ENCODE measurements at places on chromosomes 2 and 18. TPM values are rescaled to one million over a fixed set of nuclear protein-coding genes. Genes with fewer than 3 reads are reported as not detected.

DNA sequence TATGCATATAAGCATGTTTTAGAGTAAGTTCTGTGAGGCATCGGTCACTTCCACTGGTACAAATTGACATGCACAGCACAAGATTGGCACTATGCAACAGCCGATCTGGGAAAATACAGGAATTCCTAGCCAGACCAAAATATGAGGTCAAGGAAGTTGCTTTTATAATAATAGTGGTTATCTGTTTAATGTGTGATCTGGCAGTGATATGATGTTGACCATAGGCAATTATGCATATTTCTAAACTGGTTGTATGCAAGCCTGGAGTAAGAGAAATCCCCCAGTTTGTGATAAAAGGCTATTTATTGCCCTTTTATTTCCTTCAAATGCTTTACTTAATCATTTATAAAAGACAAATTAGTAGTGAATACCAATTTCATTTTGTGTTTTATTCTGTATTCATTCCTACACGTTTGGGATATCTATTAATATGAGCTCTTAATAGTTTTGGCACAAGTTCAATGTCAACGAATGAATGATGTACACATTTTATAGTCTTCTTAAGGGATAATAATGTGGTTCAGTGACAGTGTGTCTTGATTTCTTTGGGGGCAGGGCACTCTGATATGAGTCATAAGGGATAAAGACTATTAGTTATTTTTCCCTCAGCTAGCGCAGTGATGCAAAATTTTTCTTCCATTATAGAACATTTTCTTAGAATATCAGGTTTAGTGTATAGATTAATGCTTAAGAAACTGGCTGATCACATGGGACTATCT, 34.7 kb upstream of the ZEB2 start:
- DNase-seq, result no peak

GRCh38 chr2:64697297-64698176, 43.8 kb upstream of the SERTAD2 start:
- no peak for DNase-seq

DNA sequence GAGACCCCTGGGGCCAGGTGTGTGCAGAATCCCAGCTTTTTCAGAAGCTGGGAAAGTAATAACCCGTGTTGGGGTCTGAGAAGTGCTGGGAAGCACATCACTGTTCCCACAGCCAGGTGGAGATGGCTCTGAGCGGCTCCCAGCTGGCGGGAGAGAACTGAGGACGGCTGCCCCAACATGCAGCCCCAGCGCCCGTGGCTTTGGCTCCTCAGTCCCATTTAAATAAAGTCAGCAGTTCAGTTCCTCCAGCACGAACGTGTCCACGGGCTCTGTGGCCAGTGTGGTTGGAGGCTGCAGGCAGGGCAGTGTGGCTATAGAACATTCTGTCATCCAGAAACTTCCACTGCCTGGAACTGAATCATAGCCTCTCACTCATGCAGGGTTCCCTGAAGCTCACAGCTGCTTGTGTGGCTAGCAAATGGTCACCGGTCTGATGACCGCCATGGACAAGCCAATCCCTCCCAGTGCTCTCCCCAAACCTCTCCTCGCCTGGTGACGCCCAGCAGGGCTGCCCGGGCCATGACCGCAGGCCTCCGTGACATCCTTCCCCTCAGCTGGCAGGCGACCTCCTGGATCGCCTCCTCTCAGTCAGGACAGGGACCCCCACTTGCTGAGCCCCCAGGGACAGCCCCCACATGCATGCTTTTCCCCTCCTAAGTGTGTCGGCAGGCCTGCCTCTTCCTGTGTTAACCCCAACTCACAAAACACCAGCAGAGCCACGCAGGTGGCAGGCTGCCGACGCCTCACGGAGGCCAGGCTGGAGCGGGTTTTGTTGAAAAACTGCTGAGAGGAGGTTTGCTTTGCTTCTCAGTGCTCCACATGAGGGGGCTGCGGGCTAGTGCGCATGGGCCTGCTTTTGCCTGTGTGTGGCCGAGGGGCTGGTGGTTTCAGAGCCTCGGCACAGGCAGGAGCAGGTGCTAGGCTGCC, 1.3 kb downstream of the RTP5 start:
- DNase-seq, result no peak

GRCh38 chr2:33272001-33272400, 204.4 kb upstream of the RASGRP3 start:
- no peak for DNase-seq

- DNase-seq, result no peak
Measured at GRCh38 chr2:25043241-25043867, 1.5 kb downstream of the EFR3B start.

LIPG gene
- total RNA-seq, result 1.7 TPM

NEU2 gene
- total RNA-seq, result not detected

SCN3A gene
- 2.0 TPM for total RNA-seq

DNA sequence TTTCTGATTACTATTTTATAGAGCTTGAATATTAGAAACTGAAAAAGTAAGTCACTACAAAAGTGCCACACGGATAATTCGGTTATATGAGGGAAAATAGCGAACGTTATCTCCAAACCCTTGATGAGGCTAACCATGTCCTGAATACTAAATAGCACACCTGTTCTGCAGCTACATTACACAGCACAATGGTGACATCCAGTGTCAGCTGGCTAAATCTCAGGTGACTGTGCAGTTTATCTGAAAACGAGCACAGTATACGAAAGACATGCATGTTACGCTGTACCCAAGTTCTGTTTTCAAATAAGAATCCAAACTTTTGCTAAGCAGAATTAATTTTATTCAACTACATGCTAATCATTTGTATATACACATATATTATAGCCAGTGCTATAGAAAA, 9.0 kb downstream of the CCDC68 start:
- no peak for DNase-seq

PRSS56 gene
- total RNA-seq, result not detected

DNA sequence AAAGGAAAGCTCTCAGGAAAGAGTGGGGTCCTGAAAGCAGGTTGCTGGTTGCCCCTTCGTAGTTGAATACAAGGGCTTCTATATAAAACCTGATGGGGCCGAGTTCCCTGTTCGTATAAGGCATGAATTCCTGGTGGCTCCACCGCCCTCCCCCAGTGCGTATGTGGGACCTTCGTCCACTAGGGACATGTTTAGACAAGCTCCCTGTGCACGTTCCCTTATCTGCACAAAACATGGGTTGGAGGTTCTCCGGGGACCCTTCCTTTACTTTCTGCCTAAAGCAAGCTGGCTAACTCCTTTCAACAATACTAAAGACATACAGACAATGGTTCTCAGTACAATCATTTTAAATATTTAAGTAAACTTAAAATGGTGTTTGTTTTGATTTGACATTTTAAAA, 8.0 kb downstream of the CLUL1 start:
- DNase-seq, result no peak

DNA sequence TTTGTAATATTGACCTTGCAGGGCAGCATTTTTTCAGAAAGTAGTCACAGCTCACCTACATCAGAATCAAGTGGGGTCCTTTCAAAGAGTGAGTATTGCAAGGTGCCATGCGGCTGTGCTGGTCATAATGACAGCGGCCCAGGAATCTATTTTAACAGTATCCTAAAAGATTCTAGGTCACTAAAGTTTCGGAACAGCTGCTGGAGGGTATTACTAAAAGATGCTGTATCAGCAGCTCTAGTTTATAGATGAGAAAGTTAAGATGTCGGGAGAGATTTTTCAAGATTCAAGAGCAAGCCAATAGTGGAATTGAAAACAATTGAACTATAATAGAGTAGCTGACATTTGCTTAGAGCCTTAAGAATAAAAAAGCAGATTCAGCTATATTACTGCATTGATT, 336.0 kb downstream of the SLC8A1 start:
- DNase-seq, result no peak

GRCh38 chr18:48835745-48836170, 115.0 kb downstream of the SMAD7 start:
- DNase-seq, result no peak

LAMA1 gene
- 1.5 TPM for total RNA-seq

ERICH2 gene
- total RNA-seq, result not detected

DNA sequence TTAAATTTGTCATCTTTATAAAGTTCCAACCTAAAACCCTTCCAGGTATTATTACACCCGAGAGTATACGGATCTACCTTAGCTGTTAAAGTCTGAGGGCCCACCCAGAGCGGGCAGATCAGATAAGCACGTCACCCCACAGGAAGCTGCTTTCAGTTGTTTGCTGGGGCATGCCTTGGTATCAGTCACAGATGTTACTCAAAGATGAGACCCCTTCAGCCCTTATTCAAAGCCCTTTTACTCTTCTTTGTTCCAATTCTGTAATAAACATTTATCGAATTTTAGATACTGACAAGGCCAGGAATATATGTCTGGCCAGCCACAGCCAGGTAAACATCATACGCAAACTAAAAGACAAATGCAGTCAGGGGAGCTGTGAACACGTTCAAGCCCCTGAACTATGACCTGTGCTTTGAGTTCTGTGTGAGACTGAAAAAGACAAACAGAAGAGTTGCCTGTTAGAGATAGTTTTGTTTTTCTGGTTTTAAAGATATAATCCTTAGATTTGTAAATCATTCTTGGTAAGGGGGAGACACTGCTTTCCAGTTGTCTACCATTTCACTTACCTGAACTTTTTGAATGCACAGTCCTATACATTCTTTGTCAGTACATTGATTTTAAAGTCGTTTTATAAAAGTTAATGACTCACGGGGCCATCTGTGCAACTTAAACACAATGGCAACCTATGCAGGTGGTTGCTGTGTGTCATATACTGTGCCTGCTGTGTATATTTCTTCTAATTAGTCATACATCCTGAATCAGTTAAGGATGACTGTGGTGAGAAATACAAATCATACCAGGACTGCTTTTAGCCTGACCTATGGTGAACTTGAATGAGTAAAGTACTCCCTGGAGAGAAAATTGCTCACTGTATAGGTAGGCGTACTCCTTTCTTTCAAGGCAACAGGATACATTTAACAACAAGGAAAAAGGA, 100.5 kb upstream of the ITPRID2 start:
- DNase-seq, result no peak

DNA sequence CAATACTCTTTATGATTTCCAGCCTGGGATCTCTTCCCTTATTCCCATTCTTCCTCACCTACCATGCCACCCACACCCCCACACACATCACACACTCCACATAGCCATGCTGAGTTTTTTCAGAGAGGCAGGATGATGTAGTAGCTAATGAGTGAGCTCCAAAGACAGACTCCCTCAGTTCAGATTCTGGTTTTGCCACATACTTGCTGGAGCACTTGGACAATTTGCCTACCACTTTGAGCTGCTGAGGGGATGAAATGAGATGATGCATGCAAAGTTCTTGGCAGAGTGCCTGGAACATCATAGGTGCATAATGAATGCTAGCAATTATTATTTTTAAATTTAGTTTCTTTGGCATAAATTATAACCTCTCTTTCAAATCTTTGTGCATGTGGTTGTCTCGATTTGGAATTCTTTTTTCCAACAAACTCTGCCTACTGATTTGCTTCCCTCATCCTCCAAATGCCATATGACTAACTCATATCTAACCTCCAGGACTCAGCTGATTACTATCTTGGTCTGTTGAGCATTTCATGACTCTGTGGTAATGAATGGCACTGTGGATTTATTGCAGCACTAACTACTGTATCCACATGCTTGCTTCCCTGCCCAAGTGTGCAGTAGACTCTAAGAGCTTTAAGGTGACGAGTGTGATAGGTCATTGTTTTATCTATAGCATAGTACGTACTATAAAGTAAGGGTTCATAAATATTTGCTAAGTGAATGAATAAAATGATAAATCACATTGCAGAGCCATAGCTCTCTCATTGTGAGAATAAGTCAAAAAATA, 99.1 kb downstream of the TACR1 start:
- no peak for DNase-seq

DNA sequence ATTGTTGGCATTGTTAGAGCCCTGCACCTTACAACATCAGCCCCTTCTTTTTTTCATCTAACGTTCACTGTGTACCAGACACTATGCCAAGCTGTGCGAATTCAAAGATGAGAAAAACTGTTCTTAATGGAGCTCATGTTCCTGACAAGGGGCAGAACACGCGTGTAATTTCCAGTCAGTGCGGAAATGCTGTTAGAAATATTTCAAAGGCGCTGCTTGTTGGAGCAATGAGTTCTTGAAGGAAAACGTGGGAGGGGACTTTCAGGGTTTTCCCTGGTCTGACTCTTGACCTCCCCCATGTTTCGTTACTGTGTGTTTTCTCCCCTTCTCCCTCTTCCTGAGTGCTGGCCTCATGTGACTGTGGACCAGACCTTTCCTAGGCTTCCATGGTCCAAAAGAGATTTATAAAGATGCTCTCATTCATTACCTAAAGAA, 1.5 kb downstream of the MTHFD2 start:
- DNase-seq, result peak; percentile 77

DNA sequence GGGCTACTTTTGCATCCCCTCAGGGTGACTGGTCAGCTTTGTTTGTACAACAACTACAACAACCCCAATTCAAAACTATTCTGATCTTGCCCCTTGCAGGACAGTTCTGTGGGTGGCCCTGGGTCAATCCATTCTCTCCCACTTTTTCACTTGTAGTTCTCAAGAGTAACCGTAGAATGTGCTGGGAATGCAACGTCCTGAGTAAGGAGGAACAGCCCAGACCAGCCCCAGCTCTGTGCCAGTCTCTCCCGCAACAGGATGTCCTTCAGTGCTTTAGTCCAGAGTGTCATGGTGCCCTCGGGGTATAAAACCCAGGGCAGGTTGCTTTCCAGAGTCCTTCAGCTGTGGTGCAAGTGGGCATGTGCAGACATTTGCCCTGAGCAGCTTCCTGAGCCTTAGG, 22.1 kb upstream of the TEX51 start:
- peak; percentile 84 for DNase-seq

DNA sequence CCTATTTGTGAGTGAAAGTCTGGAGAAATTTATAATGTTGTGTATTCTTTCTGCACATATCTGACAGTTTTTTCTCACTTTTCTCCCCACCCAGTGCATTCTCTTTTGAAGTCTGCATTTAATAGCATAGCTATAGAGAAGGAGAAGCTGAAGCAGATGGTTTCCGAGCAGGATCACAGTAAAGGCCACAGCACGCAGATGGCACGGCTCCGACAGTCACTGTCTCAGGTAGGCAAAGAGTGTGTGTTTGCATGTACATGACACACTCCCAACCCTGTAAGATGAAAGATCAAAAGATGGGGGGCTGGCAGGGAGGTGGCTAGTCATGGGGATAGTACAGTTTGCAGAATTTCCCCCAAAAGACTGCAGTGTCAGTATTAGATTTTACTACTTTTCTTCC, 89.4 kb downstream of the PRKRA start:
- no peak for DNase-seq

Data from vagina (tissue), 2 donors.